ENCODE measurements at places on chromosomes 1 and 21.

GRCh38 chr1:197235355-197235754 lies 32.7 kb upstream of the CRB1 start:
- DNase-seq, result no peak

GRCh38 chr21:36415375-36415774 lies 30.2 kb downstream of the CHAF1B start:
- no peak for DNase-seq

GRCh38 chr1:15180945-15181523 lies 27.5 kb downstream of the TMEM51 start:
- no peak for DNase-seq

DNA sequence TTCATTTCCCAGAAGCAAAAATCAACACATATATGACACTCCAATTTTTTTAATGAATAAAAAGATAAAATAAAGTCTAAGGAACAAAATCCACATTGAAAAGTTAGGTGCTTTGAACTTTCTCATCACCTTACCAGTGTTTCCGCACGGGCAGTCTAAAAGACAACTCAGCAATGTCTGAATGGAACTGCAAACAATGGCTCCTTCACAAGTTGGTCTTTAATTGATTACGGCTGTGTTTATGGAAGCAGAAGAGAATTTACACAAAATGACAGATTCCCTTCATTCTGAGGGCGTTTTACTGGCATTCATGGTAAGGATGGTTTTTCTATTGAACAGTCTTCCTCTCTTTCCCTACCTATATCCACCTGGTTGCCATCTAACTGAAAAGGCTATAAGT lies 65.0 kb upstream of the RNPC3 start:
- no peak for DNase-seq

DNA sequence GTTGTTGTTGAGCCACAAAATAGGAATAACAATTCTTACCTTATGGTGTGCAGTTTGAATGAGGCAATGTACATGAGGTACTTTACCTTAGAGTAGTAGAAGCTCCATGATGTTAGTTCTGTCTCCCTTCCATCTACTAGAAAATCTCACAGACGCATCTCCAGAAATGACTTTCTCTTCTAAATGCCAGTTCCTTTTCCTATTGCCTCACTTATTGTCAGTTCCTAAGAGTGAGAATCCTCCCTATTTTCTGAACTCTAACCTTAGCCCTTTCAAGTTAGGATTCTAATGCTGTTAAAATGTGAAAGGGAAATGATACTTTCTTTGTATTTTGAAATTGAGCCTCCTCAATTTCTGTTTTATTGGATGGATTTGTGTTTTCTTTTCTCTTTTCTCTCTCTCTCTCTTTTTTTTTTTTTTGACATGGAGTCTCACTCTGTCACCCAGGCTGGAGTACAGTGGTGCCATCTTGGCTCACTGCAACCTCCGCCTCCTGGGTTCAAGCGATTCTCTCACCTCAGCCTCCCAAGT lies 18.6 kb upstream of the MAPKAPK2 start:
- DNase-seq, result no peak

DNA sequence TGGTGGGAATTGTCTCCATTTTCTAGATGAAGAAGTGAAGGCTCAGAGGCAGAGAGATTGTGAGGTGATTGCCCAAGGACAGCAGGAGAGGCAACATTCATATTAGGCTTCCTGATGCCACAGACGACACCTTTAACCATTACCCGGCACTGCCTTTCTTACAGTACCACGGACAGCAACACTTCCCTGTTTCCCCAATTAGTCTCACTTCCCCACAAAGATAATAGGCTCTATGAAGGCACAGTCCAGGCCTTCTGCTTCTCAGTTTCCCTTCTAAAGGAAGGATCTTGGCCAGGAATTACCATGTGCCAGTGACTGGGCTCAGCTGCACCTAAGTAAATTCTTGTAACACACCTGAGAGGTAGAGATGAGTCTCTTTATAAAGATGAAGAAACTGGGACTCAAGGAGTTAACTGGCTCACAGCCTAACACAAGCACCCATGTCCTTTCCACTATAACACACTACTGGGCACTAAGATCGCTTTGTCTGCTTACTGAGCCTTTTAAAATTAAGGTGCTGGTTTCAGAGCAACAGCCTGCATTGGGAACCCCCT lies 9.6 kb downstream of the IGSF9 start:
- no peak for DNase-seq

GRCh38 chr1:62682531-62682930 lies 5.7 kb downstream of the DOCK7 start:
- DNase-seq, result no peak

GRCh38 chr21:46459024-46459355 lies 299 bp downstream of the DIP2A start:
- no peak for DNase-seq

GRCh38 chr1:183912265-183912886 lies 107.5 kb downstream of the RGL1 start:
- DNase-seq, result no peak

GRCh38 chr1:101739146-101739545 lies 257.6 kb downstream of the OLFM3 start:
- DNase-seq, result no peak
